ENCODE measurements at places on chromosomes 12 and 14. TPM values are rescaled to one million over a fixed set of nuclear protein-coding genes. Genes with fewer than 3 reads are reported as not detected.

TGM1 gene
- 1.6 TPM for total RNA-seq

TEX52 gene
- not detected for total RNA-seq

KLRG1 gene
- total RNA-seq = 0.65 TPM

USP44 gene
- total RNA-seq = 13.8 TPM

FSCB gene
- not detected for total RNA-seq

TARBP2 gene
- 39.8 TPM for total RNA-seq

PLCZ1 gene
- not detected for total RNA-seq

KRT75 gene
- not detected for total RNA-seq

FOXG1 gene
- total RNA-seq = under 0.01 TPM

CLEC6A gene
- not detected for total RNA-seq

FAM181A gene
- total RNA-seq = not detected

DENR gene
- 25.6 TPM for total RNA-seq

SIRT4 gene
- 1.00 TPM for total RNA-seq

DPPA3 gene
- total RNA-seq = not detected

KRT7 gene
- 16.1 TPM for total RNA-seq

MAPKAPK5 gene
- total RNA-seq = 26.8 TPM

SRRM4 gene
- total RNA-seq = under 0.01 TPM

LIN7A gene
- total RNA-seq = 12.7 TPM

INHBC gene
- not detected for total RNA-seq

HOXC10 gene
- total RNA-seq = 0.43 TPM

PTPRB gene
- total RNA-seq = 0.55 TPM

PRH1 gene
- 16.6 TPM for total RNA-seq

OLR1 gene
- total RNA-seq = 3.1 TPM

RFC5 gene
- total RNA-seq = 7.8 TPM

PIWIL1 gene
- total RNA-seq = not detected

TAS2R14 gene
- 1.7 TPM for total RNA-seq

PSMC1 gene
- 148 TPM for total RNA-seq

PPFIBP1 gene
- total RNA-seq = 92.5 TPM

GUCY2C gene
- not detected for total RNA-seq

B3GNT4 gene
- total RNA-seq = 0.09 TPM

INHBE gene
- total RNA-seq = 12.7 TPM

KCNA5 gene
- not detected for total RNA-seq

SDR9C7 gene
- total RNA-seq = not detected

E2F7 gene
- total RNA-seq = 3.9 TPM

GALNT4 gene
- total RNA-seq = 15.6 TPM
